Astrocyte of the spinal cord (primary cell): ENCODE measurements at places on chromosomes 4 and X.

GRCh38 chrX:154372612-154373022, 1.8 kb downstream of the FLNA start:
- DNase-seq = peak; percentile 37

DNA sequence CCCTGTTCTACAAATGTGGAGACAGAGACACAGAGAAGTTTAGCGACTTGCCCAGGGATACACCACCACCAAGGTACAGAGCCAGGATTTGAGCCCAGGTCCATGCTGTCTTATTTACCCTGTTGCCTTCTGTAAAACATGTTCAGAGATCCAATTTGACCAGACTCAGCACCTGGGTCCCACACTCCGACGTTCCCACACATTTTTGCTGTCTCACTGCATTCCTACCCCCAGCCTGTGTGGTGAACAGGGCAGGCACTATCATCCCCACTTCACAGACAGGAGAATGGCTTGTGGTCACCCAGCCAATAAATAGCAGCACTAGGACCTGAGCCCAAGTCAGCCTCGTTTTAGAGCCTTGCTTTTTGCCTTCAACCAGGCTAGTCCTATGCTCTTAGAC, 102.8 kb downstream of the PJA1 start:
- no peak for DNase-seq

- DNase-seq = no peak
Measured at GRCh38 chrX:154599531-154599930, 14.6 kb downstream of the CTAG1A start.

- no peak for DNase-seq
Measured at GRCh38 chrX:149312988-149313387, 192.1 kb downstream of the IDS start.

DNA sequence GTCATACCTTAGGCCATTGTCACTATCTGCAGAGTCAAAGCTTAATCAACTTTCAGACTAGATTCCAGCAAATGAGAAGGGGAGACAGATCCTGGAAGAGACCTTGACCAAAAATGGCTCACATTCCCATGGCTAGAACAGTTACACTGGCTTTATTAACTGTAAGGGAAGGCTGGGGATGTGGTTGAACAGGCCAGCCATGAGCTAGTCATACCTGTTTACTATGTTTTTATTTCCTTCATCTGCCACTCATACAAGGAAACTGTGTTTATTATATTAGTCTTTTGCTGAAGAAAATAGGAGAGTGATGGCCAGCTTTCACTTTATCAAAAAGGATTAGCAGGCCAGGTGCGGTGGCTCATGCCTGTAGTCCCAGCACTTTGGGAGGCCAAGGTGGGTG, 319.7 kb downstream of the RAPGEF2 start:
- no peak for DNase-seq

- DNase-seq = no peak
Measured at GRCh38 chr4:101299899-101300540, 47.3 kb downstream of the PPP3CA start.

DNA sequence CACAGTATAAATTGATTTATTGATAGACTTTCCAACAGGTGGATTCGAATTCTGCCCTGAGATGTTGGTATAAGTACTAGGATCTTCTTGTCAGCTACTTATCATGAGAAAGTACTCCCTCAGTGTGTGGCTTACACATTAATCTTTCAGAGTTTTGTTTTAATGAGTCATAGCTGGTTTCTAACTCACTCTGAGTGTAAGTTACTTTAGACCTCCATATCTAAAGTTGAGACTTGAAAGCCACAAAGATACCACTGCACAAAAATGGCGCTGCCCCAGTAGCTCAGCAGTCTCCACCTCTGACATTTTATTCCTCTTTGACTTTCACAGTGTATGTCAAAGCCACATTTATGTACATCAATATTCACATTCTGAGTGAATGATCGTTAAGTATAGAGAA, 318.5 kb downstream of the ARAP2 start:
- DNase-seq = no peak

DNA sequence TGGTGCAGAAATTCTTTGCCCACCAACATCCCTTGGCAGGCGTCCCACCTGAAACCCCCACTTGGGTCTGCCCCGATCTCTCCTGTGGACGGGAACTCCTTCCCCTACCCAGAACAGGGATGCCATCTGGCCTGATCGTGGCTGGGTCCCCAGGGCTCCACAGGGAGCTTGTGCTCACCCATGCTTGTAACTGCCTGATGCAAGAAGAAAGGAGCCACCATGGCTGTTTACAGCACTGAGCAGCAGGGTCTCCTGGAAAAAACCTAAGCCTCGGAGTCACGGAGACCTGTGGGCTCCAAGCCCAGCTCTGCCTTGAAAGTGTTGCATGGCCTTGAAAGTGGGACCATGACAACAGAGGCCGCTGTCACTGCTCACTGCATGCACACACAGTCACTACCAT, 101.5 kb upstream of the AFAP1 start:
- no peak for DNase-seq

DNA sequence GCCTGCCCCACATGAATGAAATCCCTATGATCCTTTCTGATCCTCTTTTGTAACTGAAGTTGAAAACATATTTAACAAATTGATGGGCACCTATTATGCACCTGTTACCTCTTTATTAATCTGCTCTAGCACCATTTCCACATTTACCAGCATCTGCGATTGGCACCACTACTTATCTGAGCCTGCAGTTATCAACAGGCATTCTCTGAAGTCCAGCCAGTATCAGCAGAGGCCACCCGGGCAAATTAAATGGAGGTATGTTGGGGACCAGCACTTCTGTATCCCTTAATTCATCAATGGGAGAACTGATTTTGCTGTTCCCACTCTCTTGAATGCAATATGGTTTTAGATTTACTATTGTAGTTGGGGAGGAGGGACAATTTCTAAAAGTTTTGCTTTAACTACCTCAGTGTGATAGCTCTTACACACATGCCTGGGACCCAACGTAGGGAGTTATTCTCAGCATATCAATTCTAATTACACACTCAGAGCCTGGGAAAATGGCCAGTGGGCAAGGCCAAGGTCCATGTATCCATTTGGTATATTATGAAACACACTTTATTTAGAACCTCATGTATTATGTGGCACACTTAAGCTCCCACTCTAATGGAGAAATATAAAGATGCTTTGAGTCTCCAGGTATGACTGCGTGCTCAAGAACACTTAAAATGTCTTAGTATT, 1927.1 kb upstream of the PCDH7 start:
- no peak for DNase-seq

DNA sequence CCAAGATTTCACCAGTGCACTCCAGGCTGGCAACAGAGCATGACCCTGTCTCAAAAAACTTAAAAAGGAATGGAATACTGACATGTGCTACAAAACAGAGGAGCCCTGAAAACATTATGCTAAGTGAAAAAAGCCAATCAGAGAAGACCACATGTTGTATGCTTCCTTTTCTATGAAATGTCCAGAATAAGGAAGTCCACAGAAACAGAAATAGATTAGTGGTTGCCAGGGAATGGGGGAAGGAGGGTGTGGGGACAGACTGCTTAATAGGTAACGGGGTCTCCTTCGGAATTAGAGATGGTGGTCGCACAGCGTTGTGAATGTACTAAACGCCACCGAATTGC, 30.1 kb upstream of the KIAA0232 start:
- no peak for DNase-seq

DNA sequence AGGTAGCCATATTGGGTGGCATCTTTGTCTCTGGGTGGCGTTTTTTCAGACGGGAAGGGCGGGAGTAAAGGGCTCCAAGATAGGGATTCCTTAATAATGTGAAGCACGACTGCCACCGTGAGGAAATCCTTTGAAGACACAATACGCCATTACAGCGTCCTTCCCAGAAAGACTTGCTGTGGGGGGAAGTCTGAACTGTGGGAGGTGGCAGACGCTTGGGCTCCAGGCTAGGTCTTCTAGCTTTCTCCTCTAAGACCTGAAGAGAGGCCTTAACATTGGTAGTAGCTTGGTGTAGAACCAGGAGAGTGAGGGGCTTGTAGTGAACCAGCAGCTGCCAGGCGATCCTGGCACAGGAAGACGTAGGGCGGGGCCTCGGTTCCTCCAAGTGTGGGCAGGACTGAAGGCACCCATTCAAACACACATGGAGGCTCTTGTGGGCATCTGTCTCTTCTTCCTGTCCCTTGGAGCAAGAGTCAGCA, 197.3 kb downstream of the OR13H1 start:
- peak; percentile 88 for DNase-seq

DNA sequence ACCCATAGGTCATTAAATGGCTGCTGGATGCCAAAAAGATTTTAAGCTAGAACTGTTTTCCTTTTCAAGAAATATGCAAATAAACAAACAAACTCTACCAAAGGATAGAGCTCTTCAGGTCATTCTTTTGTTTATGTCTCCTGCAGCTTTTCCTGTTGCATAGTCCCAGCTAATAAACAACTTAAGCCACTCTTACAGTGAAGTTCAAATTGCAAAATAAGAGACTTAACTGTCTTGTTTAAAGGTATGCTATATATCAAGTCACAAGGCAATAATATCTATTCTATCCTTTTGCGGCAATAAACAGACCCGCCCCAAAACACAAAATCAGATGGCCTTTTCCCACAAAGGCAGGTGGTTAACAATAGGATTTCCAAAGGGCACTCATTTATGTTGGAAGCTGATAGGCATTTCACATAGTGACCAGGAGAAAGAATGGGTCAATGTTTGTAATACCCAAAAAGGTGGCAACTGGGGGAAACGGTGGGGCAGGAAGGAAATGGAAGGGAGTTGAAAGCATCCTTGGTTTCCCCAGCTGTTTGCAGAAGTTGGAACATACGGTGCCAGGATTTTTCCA, 15.3 kb downstream of the HAND2 start:
- no peak for DNase-seq

GRCh38 chrX:47573341-47574075, 8.7 kb upstream of the TIMP1 start:
- DNase-seq = peak; percentile 39

DNA sequence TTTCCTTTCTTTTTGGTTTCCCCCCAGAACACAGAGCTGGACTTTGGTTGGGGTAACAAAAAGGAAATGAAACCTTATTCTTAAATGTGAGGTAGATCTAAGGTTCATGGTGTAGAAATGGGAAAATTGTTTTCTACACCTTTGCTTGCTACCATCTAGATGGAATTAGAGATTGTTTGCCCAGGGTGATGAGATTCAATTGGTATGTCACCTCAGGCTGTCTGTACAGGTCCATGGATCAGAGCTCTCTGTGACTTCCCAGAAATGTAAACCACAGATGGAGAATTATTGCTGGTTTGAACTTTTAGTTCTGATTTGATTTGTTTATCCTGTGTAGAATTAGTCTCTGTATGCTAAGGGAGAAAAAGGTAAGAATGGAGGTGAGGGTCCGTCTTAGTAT, 146.7 kb downstream of the PCDH7 start:
- DNase-seq = peak; percentile 22
